B cell (primary cell): ENCODE measurements at places on chromosomes 4 and X. TPM values are rescaled to one million over a fixed set of nuclear protein-coding genes. Genes with fewer than 3 reads are reported as not detected.

The GABRQ gene
- not detected in 2 replicates for total RNA-seq

The PLXNB3 gene
- not detected in 2 replicates for total RNA-seq

DNA sequence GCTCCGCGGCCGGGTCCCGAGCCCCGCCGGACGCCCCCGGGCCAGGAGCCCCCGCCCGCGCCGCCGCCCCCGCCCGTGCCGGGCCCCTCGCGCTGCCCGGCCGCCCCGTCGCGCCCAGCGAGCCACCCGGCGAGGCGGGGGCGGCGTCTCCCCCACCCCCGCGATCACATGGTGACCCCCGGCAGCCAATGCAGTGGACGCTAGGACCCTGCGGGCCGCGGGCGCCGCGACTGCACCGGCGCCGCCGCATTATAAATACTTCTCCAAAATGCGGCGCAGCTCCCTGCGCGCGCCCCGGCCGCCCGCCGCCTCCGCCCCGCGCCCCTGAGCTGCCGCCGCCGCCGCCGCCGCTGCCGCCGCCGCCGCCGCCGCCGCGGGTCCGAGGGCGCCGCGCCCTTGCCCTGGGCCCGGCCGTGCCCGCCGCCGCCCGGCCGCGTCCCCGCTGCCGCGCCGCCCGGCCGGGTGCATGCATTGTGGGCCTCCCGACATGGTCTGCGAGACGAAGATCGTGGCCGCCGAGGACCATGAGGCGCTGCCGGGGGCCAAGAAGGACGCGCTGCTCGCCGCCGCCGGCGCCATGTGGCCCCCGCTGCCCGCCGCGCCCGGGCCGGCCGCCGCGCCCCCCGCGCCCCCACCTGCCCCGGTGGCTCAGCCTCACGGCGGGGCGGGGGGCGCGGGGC is at the start of gene NAT8L:
NAT8L (plus strand) TSS at position 282 of the 680 bp plus-strand sequence; CDS start at position 467, 185 bp downstream.
- H3K27ac ChIP-seq: no peak within 1 kb of the TSS
- DNase-seq: peak; percentile 60
- H3K36me3 ChIP-seq: no peaks in the 10 kb centered on the region
- H3K4me3 ChIP-seq: no peak within 1 kb of the TSS
- no peaks in the 10 kb centered on the region for H3K27me3 ChIP-seq

The MAGEB17 gene
- total RNA-seq: not detected in 2 replicates

The LEF1 gene
- total RNA-seq: 1.6 and 2.4 TPM in 2 replicates

- H3K27me3 ChIP-seq: no peaks in the 10 kb centered on the region
- no peak overlapping the region for H3K4me3 ChIP-seq
- H3K4me1 ChIP-seq: no peaks in the 10 kb centered on the region
- no peaks in the 10 kb centered on the region for H3K36me3 ChIP-seq
- no peak for DNase-seq
Observed at GRCh38 chrX:120690344-120690743, 60.5 kb upstream of the C1GALT1C1 start.

- no peaks in the 10 kb centered on the region for H3K27me3 ChIP-seq
- no peaks in the 10 kb centered on the region for H3K4me1 ChIP-seq
- H3K4me3 ChIP-seq: no peak overlapping the region
- no peak overlapping the region for H3K27ac ChIP-seq
- no peaks in the 10 kb centered on the region for H3K36me3 ChIP-seq
- DNase-seq: no peak
Observed at GRCh38 chr4:139246166-139246565, 33.9 kb downstream of the MGARP start.

DNA sequence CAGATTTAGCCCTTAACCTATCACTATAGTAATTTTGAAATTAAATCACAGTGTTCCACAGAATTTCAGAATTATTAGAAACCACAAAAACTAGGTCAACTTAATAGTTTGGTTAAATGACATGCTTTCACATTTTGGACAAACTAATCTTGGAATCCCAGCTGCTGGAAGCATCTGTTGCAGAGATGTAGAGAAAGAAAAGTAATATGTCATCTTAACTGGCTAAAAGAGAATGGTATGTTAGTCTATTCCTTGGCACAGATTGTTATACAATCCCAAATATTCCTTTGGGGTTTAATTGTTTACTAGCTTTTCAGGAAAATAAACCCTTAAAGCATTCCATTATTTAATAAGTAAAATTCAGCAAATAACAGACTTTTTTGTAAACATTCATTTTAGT is 519.9 kb downstream of the IL15 start:
- H3K4me3 ChIP-seq: no peak overlapping the region
- no peaks in the 10 kb centered on the region for H3K4me1 ChIP-seq
- no peaks in the 10 kb centered on the region for H3K36me3 ChIP-seq
- no peak overlapping the region for H3K27ac ChIP-seq
